Fibroblast of pulmonary artery (primary cell): ENCODE measurements at places on chromosomes 1 and 21.
A peak's percentile ranks its signal among the peaks of the same experiment; 100 is the strongest.

GRCh38 chr1:233189526-233189925 is 106.0 kb downstream of the PCNX2 start:
- DNase-seq, result no peak

GRCh38 chr1:98706173-98706843 is 44.8 kb downstream of the SNX7 start:
- DNase-seq, result no peak

DNA sequence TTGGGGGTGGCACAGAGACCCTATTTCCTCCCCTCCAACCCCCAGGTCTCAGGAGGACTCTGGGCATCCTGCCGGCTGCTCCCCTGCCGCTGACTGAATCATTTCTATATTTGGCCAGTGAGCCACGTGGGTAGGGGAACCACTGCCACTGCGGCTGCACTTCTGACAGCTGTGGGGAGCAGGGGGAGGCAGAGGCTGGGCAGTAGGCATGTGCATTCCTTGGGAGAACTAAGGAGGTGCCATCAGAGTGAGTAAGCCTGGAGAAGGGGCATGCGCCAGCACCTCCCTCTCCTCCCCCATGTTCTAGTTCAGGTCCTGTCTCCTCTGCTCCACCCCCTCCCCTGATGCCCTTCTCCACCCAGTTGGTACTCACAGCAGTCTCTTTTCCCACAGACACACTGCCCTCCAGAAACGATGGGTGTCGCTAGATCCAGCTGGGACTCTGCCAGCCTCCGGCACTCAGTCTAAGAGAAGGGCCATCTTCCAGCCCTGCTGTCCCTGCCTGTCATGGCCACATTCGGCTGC is 12.0 kb downstream of the PPFIA4 start:
- DNase-seq, result peak; percentile 59

- DNase-seq, result no peak
Observed at GRCh38 chr1:54984131-54984842, 3.9 kb downstream of the TMEM61 start.
